ENCODE measurements at places on chromosomes 4 and X. TPM values are rescaled to one million over a fixed set of nuclear protein-coding genes. Genes with fewer than 3 reads are reported as not detected.

GRCh38 chr4:68869274-68869773, 53.5 kb downstream of the UGT2B10 start:
- DNase-seq = no peak

GRCh38 chrX:21989384-21989783, 42.7 kb upstream of the PHEX start:
- no peak for DNase-seq

GRCh38 chr4:82043809-82044137, 330.0 kb downstream of the HNRNPD start:
- no peak for DNase-seq

DNA sequence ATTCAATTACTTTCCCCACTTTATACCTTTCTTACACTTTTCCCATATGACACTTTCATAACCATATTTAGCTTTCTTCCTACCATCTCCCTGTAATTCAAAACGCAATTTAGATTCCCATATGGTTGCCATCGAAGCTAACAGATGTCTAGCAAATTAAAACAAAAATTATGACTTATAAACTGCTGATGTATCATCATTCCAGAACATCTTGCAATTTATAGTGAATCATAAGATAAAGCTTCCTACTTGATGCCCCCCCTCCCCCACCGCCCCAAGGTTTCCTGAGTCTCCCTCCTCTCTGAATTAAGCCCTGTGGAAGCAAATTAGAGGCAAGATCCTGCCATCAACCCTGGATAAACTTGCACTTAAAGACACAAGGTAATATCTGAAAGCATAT, 5.4 kb downstream of the TSPAN5 start:
- no peak for DNase-seq

The GAGE12F gene
- polyA plus RNA-seq = not detected

The NOX1 gene
- not detected for polyA plus RNA-seq
